Cerebellar cortex (tissue), 1 donor: ENCODE measurements at places on chromosomes 6 and 20.

- DNase-seq: no peak
Measured at GRCh38 chr20:24589815-24590177, 120.4 kb downstream of the SYNDIG1 start.

DNA sequence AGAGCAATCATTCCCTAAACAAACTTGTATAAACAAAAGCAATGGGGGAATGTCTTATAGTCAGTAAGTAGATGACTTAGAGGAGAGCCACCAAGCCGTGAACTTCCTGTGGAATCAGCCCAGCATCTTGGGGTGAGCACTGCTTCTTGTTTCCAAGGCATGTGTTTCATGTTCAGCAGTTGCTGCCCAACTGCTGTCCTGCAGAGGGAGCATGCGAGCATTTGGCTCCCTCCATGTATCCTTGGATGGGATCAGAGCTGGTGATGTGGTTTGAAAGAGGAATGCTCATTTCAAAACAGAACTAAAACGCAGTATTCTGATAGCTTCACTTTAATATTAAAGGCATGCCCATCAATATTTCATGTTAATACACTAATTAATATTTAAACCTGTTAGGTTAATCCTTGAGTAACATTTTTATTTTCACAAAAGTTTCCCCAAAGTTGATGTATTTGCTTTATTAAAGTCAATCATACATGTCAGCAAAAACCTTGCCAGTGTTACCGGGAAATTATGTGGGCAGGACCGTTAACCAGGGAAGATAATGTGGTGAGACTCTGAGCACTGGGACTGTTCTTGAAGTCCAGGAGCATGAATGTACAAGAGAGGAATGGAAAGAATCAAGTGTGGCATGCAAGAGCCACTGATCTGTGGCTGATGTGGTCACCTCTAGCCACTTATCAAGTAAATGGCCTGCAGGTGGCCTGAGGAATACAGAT is 172.1 kb upstream of the GGTLC1 start:
- peak; percentile 78 for DNase-seq

DNA sequence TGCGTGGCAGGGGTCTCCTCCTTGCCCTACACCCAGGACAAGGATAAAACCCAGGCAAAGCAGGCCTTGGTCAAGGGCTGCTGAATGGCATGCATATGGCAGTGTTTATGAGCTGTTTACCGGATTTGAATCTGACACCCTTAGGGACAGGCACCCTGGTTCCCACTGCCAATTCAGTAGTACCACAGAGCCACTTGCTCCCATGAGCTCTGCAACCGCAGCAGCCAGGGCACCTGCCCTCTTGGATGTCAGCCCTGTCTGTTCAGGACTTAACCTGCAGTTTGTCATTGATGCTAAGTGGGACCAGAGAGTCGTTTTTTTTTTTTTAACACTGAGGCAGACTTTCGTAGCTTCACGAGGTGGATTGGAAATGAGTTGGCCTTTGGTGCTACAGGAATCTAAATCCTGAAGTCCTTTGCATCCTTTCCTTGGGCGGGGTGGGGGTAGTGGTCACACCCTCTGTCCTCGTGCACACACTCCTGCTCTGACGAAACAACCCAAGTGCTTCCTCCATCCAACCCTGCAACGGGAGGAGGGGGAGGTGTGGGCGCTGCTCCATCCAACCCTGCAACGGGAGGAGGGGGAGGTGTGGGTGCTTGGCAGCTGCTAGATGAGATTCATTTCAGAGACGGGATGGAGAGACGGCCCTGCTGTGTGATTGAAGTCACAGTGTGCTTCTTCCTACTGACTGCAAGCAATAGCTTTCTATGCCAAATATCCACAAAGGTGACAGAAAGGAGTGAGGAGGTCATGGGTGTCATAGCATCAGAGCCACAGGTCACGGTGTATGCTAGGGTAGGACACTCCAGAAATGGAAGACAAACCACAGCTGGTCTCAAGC is 166.5 kb downstream of the SMOC2 start:
- no peak for DNase-seq

GRCh38 chr6:107542192-107542668 is 52.3 kb downstream of the SOBP start:
- DNase-seq: no peak

DNA sequence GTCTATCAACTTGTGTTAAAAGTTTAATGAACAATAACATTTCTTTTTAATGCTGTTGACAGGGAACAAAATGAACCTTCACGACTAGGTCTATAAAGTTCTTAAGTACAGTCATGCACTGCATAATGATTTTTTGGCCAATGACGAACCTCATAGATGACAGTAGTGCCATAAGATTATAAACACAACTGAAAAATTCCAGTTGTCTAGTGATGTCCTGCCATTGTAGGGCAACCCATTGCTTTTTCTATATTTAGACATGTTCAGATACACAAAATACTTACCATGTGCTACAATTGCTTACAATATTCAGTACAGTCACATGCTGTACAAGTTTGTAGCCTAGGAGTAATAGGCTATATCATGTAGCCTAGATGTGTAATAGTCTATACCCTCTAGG is 93.6 kb downstream of the SYNE1 start:
- no peak for DNase-seq

DNA sequence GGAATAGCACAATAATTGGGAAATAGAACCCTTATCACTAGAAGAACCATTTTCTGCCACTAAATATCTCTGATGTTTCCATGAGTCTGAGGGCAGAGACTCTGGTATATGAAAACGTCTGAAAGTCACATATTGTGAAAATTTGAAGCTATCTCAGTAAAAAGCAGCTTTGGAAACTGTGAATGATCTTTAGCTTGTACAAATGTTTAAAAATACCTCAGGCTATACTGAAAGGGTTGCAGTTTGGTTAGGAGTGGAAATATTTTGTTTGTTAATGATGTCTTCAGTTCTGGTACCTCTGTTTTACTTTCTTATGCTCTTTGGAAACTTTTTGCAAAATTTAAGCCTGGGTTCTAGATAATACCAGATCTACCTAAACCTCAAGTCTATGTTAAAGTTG is 135.0 kb downstream of the SLC16A10 start:
- DNase-seq: no peak

DNA sequence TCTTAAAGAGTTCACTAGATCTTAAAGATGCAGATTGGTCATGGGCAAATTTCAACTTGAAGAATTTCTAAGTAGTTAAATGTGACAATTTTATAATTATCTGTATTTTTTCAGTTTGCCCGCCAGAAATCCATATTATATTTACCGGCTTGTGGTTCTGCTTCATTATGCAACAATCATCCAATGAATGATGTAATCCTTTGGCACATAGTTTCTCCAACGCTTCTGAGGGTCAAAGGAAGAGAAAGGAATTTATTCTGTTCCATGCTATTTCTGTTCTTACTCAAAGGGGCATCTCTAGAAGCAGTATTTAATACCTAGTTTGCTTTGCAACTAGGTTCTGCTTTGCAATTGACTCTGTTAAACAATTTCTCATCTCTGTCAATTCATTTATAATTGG is 359.3 kb upstream of the PLCB4 start:
- peak; percentile 24 for DNase-seq

DNA sequence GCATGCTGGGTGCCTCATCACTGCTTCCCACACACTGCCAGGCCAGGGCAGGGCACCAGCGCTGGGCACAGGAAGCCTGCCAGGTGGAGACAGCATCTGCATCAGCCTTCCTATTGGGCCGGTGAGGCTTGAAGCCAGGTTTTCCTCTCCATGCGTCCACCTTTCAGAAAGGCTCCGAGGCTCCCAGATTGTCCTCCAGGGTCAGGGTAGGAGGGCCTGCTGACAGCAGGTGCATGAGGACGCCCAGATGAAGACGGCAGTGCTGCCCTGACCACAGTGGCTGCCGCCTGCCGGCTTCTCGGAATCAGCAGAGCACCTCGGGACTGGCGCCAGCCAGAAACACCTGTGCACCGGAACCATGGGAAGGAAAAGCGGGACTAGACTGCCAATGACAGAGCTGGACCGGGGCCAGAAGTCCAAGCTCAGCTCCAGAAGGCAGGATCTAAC is 170.5 kb upstream of the CST7 start:
- DNase-seq: peak; percentile 84

DNA sequence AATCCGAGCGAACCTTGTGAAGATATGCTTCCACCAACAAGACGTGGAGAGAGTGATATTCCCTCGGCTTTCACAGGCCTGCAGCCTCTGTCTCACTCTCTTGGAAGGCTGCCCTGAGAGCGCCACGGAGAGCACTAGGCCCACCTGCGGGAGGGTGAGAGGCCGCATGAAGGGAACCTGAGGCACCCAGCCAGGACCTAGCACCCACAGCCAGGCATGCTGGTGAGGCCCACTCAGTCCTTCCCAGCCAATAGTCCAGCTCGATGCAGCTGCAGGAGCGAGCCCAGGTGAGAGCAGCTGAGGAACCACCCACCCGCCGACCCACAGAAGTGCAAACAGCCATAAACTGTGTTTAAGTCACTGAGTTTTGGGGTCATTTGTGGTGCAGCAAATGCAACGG is 227.2 kb downstream of the QKI start:
- no peak for DNase-seq

GRCh38 chr6:44211284-44211683 is 5.4 kb upstream of the MYMX start:
- DNase-seq: no peak

DNA sequence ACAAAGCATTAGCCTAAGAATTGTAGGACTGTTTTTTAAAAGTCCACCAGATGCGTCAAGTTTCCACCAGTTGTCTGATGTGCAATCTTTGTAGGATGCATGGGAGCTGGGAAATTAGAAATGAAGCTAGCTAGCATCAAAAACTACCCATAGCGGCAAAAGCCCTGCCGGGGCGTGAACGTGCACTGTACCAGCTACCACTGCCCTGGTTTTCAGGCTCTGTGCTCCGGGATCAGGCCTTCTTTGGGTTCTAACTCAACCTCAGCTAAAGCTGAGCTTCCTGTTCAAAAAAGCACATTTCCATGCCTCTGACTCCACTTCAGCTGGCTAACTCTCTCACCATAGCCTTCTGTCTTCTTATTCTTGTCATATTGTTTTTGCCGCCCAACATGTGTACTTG is 26.9 kb upstream of the FUCA2 start:
- DNase-seq: no peak

DNA sequence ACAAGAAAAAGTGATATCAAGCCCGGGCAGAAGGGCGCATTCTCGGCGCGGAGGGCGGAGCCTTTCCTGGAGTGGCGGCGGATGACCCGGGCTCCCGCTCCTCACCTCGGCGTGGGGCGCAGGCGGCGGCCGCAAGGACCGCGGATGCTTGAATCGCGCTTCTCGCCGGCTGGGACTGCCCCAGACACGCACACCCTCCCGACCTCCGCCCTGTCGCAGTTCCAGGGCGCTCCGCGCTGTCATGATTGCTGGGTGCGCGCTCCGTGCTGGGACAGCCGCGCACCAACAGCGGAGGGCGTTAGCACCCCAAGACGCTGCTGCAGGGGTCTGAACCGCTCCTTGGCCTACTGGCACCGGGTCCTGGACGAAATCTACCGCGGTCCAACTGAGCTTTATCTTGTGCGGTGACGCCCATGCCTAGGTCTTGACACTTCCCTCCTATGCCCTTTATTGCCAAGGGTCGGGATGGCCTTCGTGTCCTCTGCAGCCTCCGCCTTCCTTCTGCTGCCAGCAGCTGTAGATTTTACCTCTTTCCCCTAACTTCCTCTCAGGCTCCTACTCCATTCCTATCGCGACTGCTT is 43.3 kb downstream of the IRAK1BP1 start:
- DNase-seq: no peak

- DNase-seq: no peak
Measured at GRCh38 chr20:40589581-40589980, 99.5 kb downstream of the MAFB start.

GRCh38 chr6:8588176-8588575 is 152.8 kb upstream of the SLC35B3 start:
- no peak for DNase-seq

- no peak for DNase-seq
Measured at GRCh38 chr6:128659276-128659675, 138.9 kb upstream of the PTPRK start.

DNA sequence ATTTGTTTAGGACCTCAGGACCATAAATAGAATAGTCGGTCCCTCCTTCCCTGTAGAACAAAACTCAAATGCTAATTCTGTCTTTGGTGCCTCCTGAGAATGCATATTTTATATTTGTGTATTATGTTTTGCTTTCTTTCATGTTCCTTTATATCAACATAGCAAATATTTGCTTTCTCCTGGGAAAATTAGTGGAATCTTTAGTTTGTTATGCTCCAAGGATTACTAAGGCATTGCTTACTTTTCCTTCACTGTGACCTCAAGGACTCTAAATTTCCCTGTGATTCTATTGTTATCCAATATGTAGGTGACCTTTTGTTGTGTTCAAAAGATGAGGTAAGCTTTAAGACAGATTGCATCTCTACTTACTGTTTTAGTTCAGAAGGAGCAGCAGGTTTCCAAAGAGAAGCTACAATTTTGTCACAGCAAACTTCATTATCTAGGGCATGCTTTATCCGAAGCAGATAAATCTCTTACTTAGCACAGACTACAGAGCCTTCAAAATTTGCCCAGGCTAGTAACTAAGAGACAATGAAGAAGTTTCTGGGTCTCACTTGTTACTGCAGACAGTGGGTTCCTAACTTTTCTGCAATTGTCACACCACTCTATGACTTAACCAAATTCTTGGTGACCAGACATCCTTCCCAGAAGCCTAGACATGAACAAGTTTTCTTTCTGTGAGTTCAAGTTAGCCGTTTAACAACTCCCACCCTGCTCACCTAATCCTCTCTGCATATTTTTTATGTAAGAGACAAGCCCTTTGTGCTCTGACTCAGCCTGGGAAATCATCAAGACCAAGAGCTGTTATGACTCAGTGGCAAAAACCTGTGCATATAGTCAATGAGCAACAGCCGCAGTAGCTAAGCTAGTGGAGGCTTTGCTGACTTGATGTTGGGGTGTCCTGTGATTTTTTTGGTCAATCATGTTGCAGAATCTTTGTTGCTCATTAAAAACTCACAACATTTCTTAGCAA is 378.8 kb downstream of the QKI start:
- no peak for DNase-seq

DNA sequence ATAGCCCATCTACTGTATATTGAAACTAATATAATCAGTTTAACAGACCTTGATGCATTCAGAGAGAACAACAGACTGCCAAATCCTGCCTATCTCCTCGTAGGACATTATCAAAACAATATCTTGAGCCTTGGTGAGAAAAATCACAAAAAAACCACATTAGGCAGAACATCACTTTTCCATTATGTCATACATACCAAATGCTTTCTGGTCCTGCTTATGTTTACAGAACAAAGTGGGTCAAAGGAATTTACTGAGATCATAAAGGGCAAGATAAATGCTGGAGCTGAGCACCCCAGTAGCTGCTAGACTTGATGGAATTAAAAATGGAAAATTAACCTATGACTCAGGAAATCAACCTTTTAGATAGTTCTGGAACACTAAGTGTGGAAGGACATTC is 195.3 kb upstream of the KCNK16 start:
- DNase-seq: no peak

- no peak for DNase-seq
Measured at GRCh38 chr6:163501439-163501838, 86.9 kb downstream of the QKI start.

DNA sequence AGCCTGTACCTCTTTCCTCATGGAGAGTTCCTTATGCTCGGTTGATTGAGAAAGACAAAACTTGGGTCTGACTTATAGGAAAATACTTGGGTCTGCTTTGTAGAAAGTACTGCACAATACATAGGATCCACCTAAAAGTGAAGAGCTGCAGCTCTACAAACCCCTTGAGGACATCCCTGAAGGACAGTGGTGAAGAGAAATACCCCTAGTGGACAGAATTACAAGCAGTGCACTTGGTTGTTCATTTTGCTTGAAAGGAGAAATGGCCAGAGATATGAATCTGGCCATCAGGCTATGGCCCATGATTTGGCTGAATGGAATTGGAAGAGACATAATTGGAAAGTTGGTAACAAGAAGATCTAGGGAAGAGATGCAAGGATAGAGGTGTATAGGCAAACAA is 8.3 kb downstream of the CD24 start:
- DNase-seq: no peak
